ENCODE measurements at places on chromosomes 7 and 10. TPM values are rescaled to one million over a fixed set of nuclear protein-coding genes. Genes with fewer than 3 reads are reported as not detected.

The AZGP1 gene
- total RNA-seq: under 0.01 TPM

The OGA gene
- 49.5 TPM for total RNA-seq

The STMP1 gene
- 16.4 TPM for total RNA-seq

The SLC26A5 gene
- total RNA-seq: not detected

The CTTNBP2 gene
- total RNA-seq: 2.5 TPM

The ST8SIA6 gene
- 0.67 TPM for total RNA-seq

The ZNF438 gene
- total RNA-seq: 3.5 TPM

The CDK1 gene
- total RNA-seq: 80.5 TPM

The LSM8 gene
- 43.9 TPM for total RNA-seq

The CRYGN gene
- total RNA-seq: not detected

The PTPRE gene
- total RNA-seq: 1.7 TPM

The TAC1 gene
- total RNA-seq: not detected

The CRTAC1 gene
- not detected for total RNA-seq

The RADIL gene
- 2.2 TPM for total RNA-seq

The SPDYE5 gene
- not detected for total RNA-seq

The ASAH2 gene
- total RNA-seq: 1.3 TPM

The PHKG1 gene
- not detected for total RNA-seq

The OPTN gene
- 27.2 TPM for total RNA-seq

The SSC4D gene
- 0.67 TPM for total RNA-seq

The GIMAP6 gene
- not detected for total RNA-seq

The SPDYE8 gene
- total RNA-seq: not detected

The MGAM2 gene
- not detected for total RNA-seq

The CPXM2 gene
- total RNA-seq: 0.45 TPM

The ANK3 gene
- total RNA-seq: 1.3 TPM

The HTR5A gene
- not detected for total RNA-seq

The PDK4 gene
- total RNA-seq: 0.45 TPM

The PDGFA gene
- 6.1 TPM for total RNA-seq

The PVRIG gene
- total RNA-seq: not detected

The CARD11 gene
- 0.84 TPM for total RNA-seq

The INA gene
- total RNA-seq: 0.59 TPM

The CFAP43 gene
- under 0.01 TPM for total RNA-seq

The GPR22 gene
- total RNA-seq: not detected

The ETV1 gene
- 12.0 TPM for total RNA-seq

The TRIP6 gene
- 76.3 TPM for total RNA-seq

The GARIN1A gene
- 0.34 TPM for total RNA-seq

The CDHR1 gene
- total RNA-seq: under 0.01 TPM

The TRPV6 gene
- not detected for total RNA-seq

The C10orf62 gene
- total RNA-seq: not detected

The GPR26 gene
- total RNA-seq: not detected

The UNCX gene
- not detected for total RNA-seq

The GIMAP1 gene
- not detected for total RNA-seq

The MACC1 gene
- under 0.01 TPM for total RNA-seq

The NKX6-2 gene
- not detected for total RNA-seq

The RARRES2 gene
- total RNA-seq: 11.9 TPM

The HOXA4 gene
- total RNA-seq: 3.1 TPM

The CTAGE15 gene
- not detected for total RNA-seq

The FEZF1 gene
- total RNA-seq: not detected

The ACTA2 gene
- 69.9 TPM for total RNA-seq

The LRRC4 gene
- total RNA-seq: 0.45 TPM

The SMO gene
- total RNA-seq: 17.8 TPM

The SLC39A12 gene
- total RNA-seq: not detected

The PIK3AP1 gene
- not detected for total RNA-seq

The SOSTDC1 gene
- total RNA-seq: 0.15 TPM

The NOS3 gene
- 4.3 TPM for total RNA-seq

The PTCD1 gene
- 4.4 TPM for total RNA-seq

The FAM241B gene
- 0.45 TPM for total RNA-seq

The ASZ1 gene
- not detected for total RNA-seq

The COL26A1 gene
- total RNA-seq: not detected

The MYOZ1 gene
- total RNA-seq: 0.15 TPM

Data from bronchus fibroblast of lung (primary cell).